ENCODE measurements at places on chromosomes 12 and 14. TPM values are rescaled to one million over a fixed set of nuclear protein-coding genes. Genes with fewer than 3 reads are reported as not detected.

Gene OR4K15
- total RNA-seq = not detected

Gene SDR9C7
- not detected for total RNA-seq

Gene PIK3C2G
- total RNA-seq = not detected

Gene SMOC1
- not detected for total RNA-seq

Gene HNF1A
- total RNA-seq = not detected

Gene JPH4
- total RNA-seq = not detected

Gene OASL
- 110 TPM for total RNA-seq

Gene SLC4A8
- 12.3 TPM for total RNA-seq

Gene CSRP2
- total RNA-seq = 90.2 TPM

Gene KRT75
- total RNA-seq = 0.02 TPM

Gene ABCC9
- total RNA-seq = not detected

Gene NKX2-1
- not detected for total RNA-seq

Gene MAP3K9
- 5.8 TPM for total RNA-seq

Gene TAOK3
- 24.7 TPM for total RNA-seq

Gene DAO
- total RNA-seq = not detected

Gene SLC8A3
- 0.05 TPM for total RNA-seq

Gene VWF
- total RNA-seq = not detected

Gene CLEC4C
- not detected for total RNA-seq

Gene GPR162
- 2.1 TPM for total RNA-seq

Gene TNFRSF1A
- 233 TPM for total RNA-seq

Gene STXBP6
- not detected for total RNA-seq

Gene ACOT2
- 18.5 TPM for total RNA-seq

Gene PTGDR
- not detected for total RNA-seq

Gene LIN7A
- 1.3 TPM for total RNA-seq

Gene AQP6
- total RNA-seq = not detected

Gene CFAP251
- 1.1 TPM for total RNA-seq

Gene PTPRR
- total RNA-seq = 6.9 TPM

Gene SMIM41
- not detected for total RNA-seq

Gene HOXC10
- 15.3 TPM for total RNA-seq

Gene SALL2
- total RNA-seq = 1.1 TPM

Gene ACRBP
- not detected for total RNA-seq

Gene IQSEC3
- not detected for total RNA-seq

Gene GPRC5D
- not detected for total RNA-seq

Gene KRT72
- total RNA-seq = not detected

Gene DENND5B
- 25.3 TPM for total RNA-seq

Gene CLEC1A
- total RNA-seq = 2.7 TPM

Gene SLC10A1
- not detected for total RNA-seq

Gene PTPRB
- total RNA-seq = 3.4 TPM

Gene VDR
- total RNA-seq = 9.3 TPM

Gene HPD
- 2.3 TPM for total RNA-seq

Gene RIMBP2
- 0.47 TPM for total RNA-seq

Gene DCP1B
- 12.9 TPM for total RNA-seq

Gene SIX6
- not detected for total RNA-seq

Gene ADAMTS20
- total RNA-seq = not detected

Gene PLA2G1B
- not detected for total RNA-seq

Gene PELI2
- 3.0 TPM for total RNA-seq

Gene KCNH3
- 0.05 TPM for total RNA-seq

Gene CARMIL3
- total RNA-seq = not detected

Gene TCL1B
- total RNA-seq = not detected

Gene SYT1
- total RNA-seq = 5.7 TPM

Gene POTEG
- not detected for total RNA-seq

Gene BMAL2
- total RNA-seq = 22.8 TPM

Gene ASPG
- not detected for total RNA-seq

Gene TMED8
- 6.1 TPM for total RNA-seq

Gene OTOGL
- total RNA-seq = 0.71 TPM

Gene KLRC3
- total RNA-seq = not detected

Gene RFLNA
- total RNA-seq = 2.4 TPM

Gene CD4
- not detected for total RNA-seq
